Esophagus muscularis mucosa (tissue), 4 donors: ENCODE measurements at places on chromosomes 7 and 10.

GRCh38 chr10:88361494-88361893, 221.6 kb downstream of the RNLS start:
- no peak overlapping the region for H3K27ac ChIP-seq
- no peak for DNase-seq
- H3K4me1 ChIP-seq = no peaks in the 10 kb centered on the region

DNA sequence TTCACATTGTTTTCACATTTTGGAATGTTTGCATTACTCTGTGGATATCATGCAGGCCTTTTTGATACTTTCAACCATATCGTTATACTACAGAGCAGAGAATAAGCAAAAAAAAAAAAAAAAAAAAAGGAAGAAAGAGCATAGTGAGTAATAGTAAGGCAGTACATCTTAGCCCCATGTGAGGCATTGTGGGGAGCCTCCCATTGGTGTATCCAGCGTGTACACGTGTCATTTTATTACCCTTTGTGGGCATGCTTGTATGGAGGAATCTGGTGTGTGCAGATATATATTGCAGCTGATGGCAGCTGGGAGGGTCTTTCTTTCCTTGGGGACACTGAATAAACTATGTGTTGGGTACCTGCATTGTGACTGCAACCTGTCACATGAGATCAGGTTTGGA, 19.6 kb downstream of the R3HCC1L start:
- no peak overlapping the region for H3K4me3 ChIP-seq
- no peaks in the 10 kb centered on the region for H3K27me3 ChIP-seq
- no peaks in the 10 kb centered on the region for H3K36me3 ChIP-seq
- H3K27ac ChIP-seq = no peak overlapping the region
- no peaks in the 10 kb centered on the region for H3K4me1 ChIP-seq

- no peak within 1 kb of the TSS for H3K27ac ChIP-seq
- no peaks in the 10 kb centered on the region for H3K4me1 ChIP-seq
- no peak within 1 kb of the TSS for H3K4me3 ChIP-seq
- no peak for DNase-seq
Measured at GRCh38 chr7:141916099-141916498, at the start of gene OR9A4. OR9A4 (plus strand) TSS chr7:141916399; CDS start chr7:141918876, 2,477 bp downstream.

DNA sequence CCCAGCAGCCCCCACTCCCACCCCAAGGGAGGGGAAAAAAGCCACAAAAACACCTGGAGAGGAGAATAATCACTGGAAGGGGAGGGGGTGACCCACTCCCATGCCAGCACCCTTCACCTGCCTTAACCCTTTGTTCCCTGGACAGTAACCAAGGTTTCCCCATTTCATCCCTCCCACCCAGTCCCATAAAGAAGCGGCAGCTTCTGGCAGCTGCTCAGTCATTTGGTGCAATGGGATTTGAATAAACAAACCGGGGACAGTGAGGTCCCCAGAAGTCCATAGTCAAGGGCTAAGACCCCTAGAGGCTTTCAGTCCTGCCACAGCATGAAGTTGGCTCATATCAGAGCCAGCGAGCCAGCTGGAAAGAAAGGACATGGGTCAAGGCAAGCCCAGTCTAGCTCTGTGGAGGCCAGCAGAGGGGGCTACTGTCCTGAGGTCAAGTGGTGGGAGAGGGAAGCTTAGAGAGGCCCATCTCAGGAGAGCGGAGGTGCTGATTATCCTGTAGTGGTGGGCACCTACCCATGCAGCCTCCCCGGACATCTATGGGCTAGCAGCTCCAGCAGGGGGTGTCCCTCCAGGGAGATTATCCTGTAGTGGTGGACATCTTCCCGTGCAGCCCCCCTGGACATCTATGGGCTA, 58.9 kb upstream of the LBX1 start:
- no peak overlapping the region for H3K27ac ChIP-seq
- DNase-seq = no peak
- peaks cover 32% of the 10 kb centered on the region for H3K4me1 ChIP-seq
- no peaks in the 10 kb centered on the region for H3K36me3 ChIP-seq
- peaks cover 36% of the 10 kb centered on the region for H3K27me3 ChIP-seq

- DNase-seq = no peak
- H3K4me3 ChIP-seq = no peak overlapping the region
- peaks cover 14% of the 10 kb centered on the region for H3K4me1 ChIP-seq
- H3K27ac ChIP-seq = no peak overlapping the region
- no peaks in the 10 kb centered on the region for H3K36me3 ChIP-seq
Measured at GRCh38 chr10:112361951-112362751, 11.8 kb upstream of the ACSL5 start.

GRCh38 chr10:74977072-74977471, 134.4 kb upstream of the SAMD8 start:
- DNase-seq = no peak
- no peak overlapping the region for H3K4me3 ChIP-seq
- peaks cover 37% of the 10 kb centered on the region for H3K36me3 ChIP-seq
